ENCODE measurements at places on chromosomes 2 and 18.

GRCh38 chr2:43265001-43265400 lies 38.6 kb upstream of the ZFP36L2 start:
- DNase-seq: no peak

DNA sequence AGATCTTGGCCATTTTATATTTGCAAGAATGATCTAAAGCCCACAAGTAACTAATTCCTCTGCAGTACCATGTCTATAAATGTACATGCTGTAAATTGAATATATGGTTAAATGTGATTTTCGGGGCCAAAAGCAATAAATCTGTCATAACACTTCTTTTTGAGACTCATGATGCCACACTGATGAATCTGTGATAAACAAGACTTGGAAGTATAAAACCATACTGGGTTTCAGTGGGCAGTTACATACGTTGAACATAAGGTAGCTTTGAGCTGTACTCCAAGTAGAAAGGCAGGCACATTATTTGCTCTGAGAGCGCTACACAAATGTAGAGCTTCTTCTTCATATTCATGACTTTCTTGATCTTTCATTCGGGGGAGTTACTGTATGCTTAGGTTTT lies 792.2 kb downstream of the LRRTM4 start:
- DNase-seq: no peak

DNA sequence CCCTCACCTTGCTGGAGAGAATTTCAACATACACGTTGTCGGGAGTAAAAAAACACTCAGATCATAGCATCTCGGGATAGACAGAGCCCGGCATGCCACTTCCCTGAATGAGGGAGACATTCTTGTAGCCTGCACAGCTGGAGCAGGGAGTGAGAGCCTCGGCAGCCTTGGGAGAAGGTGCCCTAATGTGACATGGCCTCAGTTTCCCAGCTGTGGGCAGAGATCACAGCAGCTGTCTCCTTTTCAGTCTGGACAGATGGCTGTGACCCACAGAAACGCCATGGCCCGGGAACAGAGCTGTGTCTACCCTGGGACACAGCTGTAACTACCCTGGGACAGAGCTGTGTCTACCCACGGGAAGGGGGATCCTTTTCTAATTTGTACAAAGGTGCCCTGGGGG lies 55.9 kb downstream of the HS1BP3 start:
- DNase-seq: no peak

DNA sequence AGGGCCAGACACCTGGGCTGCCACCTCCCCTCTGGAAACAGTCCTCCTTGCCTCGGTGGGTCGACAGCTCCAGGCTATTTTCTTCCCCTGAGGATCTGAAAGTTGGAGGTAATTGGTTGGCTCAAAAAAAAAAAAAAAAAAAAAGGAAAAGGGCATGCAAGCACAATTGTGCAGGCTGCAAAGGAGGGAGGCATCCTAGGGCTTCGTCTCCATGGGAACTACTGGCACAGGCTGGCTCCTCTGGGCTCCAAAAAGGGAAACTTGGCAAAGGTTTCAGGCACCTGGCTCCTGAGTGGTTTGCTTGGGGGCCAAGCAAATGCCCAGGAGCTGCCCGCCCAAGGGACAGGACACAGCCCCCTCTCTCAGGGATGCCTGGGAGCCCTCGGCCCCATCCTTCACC lies 1.1 kb upstream of the KCNIP3 start:
- DNase-seq: no peak

DNA sequence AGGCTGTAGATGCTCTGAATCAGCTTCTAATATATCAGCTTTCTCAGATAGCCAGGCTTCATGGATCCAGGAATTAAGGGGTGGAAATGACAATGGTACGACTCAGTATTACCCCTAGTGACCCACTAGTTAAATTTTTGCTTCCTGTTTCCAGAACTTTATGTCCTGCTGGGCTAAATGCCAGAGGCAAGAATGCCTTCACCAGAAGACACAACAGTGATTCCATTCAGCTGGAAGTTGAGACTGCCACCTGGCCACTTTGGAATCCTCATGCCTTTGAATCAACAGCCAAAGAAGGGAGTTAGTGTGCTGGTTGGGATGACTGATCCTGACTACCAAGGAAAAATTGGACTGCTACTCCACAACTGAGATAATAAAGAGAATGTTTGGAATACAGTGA lies 239.1 kb downstream of the ASXL3 start:
- no peak for DNase-seq

GRCh38 chr2:230668939-230669303 lies 43.7 kb upstream of the CAB39 start:
- no peak for DNase-seq
